NCI-H1048 (cell line): ENCODE measurements at places on chromosomes 11 and 22.

GRCh38 chr22:17106785-17107546 is 14.2 kb downstream of the TMEM121B start:
- DNase-seq = no peak

DNA sequence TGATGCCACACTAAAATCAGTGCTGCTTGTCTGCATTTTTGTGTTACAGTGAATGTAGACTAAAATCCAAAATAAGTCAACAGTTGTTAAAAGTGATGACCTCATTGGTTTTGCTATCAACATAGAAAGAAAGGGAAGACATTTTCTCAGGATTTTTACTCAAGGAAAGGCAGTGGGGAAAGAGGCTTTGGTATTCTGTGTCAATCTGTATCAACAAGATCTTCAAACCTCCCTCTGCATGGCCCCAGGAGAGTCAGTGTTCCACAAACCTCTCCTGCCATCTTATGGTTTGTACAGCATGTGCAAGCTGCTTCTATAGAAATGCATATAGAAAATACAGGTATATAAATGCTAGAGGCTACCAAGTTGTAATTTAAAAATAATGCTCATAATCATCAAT is 13.8 kb upstream of the OR51M1 start:
- DNase-seq = no peak

GRCh38 chr11:103953797-103954486 is 82.5 kb upstream of the DDI1 start:
- DNase-seq = no peak

DNA sequence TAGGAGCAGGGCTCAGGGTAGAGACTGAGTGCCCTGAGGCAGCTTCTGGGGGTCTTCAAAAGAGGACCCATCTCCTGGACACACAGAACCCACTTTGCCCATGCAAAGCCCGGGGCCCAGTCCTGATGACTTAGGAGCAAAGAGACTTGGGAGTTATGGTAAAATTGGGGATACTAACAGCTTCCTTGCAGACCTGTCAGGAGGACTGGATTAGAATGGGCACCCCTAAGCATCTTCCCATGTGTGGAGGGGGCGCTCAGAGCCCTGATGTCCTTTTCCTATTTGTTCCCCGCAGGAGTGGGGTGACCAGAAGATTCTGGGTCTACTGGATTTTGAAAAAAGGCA is 100.0 kb downstream of the WNT7B start:
- DNase-seq = no peak

GRCh38 chr11:67999201-67999629 is 4.7 kb downstream of the UNC93B1 start:
- no peak for DNase-seq

- DNase-seq = no peak
Observed at GRCh38 chr11:117529816-117530215, 202.2 kb downstream of the CEP164 start.

GRCh38 chr11:116421529-116422185 is 351.1 kb downstream of the BUD13 start:
- DNase-seq = no peak

GRCh38 chr11:8242118-8242475 is 21.6 kb downstream of the LMO1 start:
- DNase-seq = no peak

GRCh38 chr11:133745791-133746190 is 99.5 kb downstream of the SPATA19 start:
- DNase-seq = no peak

DNA sequence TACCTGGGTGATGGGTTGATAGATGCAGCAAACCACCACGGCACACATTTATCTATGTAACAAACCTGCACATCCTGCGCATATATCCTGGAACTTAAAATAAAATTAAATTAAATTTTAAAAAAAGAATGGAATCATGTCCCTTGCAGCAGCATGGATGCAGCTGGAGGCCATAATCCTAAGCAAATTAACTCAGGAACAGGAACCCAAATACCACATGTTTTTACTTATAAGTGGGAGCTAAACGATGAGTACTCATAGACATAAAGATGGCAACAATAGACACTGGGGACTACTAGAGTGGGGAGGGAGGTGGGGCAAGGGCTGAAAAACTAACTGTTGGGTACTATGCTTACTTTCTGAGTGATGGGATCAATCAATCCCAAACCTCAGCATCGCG is 40.9 kb downstream of the CWC15 start:
- no peak for DNase-seq
